Vagina (tissue), 2 donors: ENCODE measurements at places on chromosomes 6 and 20.

GRCh38 chr6:79468116-79468515 lies 69.1 kb downstream of the LCA5 start:
- no peak for DNase-seq

- DNase-seq: no peak
These were observed 22.2 kb downstream of the PGBD1 start for GRCh38 chr6:28303570-28303969.

DNA sequence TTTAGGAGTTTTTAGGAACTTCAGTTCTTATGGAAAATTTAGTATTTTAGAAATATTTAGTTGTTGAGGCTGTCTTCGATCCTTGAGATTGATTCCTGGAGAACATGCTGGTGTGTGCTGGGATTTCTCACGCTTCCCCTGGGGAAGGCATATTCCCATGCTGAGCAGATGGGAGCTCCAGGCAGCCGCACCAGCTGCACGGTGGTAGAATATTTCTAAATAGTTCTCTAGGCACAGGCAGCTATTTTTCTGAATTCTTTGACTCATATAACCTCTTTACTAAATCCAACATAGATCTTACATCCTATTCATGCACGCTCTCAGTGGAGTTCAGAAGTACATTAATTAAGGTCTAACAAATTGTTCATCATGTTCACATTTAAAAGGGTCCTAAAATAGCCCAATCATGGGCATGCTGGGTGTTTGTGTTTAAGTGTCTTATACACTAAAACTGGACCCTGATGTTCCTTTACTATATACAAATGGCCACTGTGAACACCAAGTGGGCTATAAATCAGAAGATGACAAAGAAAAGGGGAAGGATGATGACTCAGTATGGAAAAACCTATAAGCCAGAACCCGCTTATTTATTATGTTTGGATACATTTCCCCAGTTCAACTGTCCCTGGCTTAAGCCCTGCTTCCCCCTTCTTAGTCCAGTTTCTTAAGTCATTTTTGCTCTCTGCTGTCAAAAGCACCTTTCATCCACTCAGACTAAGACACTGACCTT lies 138.5 kb downstream of the UST start:
- DNase-seq: no peak

- DNase-seq: no peak
These were observed 8.3 kb upstream of the KIF25 start for GRCh38 chr6:167988945-167989841.

DNA sequence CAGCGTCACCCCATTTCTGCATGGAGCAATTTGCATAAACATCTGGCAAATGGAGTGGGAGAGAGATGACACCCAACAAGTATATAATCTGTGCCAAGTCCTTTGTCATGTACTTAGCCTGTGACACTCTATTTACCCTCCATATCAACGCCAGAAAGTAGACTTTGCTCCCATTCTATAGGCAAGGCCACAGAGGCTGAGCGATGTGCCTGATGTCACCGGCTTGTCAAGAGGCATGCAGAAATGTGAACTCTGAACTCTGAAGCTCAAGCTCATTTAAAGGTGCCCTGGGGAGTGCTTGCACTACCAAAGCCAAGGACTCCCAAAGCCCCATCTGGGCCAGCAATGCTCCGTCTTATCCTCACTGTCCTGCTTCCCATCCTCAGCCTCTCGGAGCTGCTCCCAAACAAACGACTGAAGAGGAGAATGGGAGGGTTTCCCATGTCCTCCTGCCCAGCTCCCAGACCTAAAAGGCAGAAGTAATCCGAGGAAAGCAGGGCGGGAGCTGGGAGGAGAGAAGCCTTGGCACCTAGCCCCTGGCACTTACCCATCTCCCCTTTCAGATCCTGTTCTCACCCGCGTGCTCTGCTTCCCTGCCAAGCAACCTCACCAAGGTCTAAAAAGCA lies 9.2 kb downstream of the CPNE5 start:
- DNase-seq: no peak

DNA sequence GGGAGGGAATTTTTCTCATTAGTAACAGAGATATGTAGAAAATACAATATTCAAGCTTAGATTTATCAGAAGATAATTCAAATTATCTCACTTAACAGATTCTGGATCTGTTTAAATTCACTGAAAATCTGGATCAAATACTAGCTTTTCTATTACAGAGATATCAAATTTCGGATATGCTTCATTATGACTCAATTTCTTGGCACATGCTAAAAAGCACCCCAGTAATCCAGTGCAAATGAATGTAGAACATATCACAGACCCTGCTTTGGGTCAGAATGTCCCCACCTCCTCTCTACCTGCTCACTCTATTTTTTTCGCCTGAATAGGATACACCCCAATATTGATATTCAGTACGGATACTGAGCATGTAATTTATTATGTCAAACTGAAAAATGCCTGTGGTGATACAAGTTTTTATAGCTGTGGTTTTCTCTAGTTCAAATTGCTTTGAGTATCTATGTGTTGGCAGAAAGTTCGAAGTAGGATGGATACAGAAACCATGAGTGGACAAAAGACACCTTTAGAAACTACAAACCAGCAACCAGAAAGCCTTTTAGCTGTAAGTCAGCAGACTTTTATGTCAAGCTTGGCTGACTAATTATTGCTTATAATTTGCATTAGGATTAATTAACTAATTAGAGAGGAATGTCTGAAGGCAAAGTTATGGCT lies 290.0 kb downstream of the TFAP2B start:
- DNase-seq: no peak
